Nephron progenitor cell (in vitro differentiated cells): ENCODE measurements at places on chromosomes 7 and 10.

DNA sequence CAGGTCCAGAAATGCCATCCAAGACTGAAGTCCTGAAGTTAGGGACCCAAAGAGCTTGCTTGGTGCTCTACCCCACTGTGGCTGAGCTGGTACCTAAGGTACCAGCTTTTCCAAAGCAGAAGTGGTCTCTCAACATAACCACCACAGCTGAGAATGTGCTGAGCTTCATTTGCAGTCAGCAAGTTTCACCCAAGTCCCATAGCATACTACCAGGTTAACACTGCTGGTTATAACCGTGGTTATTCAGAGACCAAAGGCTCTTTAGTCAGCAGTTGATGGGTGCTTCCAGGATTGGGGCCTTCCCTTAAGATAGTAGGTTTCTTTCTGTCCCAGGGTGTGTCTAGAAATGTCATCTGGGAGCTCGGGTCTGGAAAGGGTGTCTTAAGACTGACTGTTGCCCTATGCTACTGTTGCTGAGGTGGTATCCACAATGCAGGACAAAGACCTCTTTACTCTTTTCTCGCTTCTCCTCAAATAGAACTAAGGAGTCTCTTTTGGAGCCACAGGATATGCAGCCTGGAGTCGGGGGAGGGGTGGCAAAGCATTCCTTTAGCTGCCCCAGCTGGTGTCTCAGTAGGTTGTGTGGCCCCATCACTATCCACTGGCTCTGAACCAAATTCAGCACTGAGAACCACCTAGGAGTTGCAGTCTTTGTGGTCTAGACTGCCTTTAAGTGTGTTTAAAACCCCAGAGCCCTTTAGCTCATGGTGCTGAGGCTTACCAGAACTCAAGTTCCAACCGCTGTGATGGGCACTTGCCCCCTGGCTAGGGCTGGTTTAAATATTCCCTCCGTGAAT is 354.9 kb upstream of the SEMA3C start:
- DNase-seq = no peak

DNA sequence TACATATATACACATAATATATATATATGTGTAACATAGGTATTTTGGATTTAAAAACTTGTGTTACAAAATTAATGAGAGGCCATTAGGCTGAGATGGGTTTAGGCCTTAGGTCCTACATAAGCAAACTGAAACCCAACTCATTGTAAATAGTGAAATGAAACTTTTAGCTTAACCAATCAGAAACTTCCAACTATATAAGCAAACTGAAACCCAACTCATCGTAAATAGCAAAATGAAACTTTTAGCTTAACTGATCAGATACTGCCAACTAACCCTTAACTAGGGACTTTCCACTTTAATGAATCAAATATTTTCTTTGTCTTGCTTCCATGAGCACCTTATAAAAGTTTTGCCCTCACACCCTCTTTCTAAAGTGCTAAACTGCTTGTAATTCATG is 17.3 kb upstream of the SAMD9L start:
- DNase-seq = no peak

DNA sequence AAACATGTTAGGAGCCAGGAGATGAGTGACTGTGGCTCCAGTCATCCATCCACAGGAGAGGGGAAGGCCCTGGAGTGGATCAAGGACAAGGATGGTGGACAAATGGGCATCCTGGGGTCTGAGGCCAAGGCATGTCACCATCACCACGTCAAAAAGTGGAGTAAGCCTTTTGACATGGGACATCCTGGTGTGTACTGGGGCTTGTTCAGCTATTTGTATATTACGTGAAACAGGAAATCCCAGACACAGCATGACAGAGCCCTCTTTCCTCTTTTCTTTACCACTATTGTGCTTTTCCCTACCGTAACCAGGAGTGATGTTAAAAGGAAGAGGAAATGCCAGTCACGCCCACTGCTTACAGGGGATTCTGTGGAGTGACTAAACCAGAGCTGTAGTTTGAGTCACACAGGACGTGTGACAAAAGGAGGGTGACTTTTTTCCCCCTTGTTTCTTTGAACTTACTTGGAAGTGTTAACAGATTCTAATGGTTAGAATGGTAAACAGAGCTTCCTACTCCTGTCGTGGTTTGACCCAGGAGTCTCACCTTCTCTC is 15.4 kb downstream of the ACSL5 start:
- DNase-seq = no peak

DNA sequence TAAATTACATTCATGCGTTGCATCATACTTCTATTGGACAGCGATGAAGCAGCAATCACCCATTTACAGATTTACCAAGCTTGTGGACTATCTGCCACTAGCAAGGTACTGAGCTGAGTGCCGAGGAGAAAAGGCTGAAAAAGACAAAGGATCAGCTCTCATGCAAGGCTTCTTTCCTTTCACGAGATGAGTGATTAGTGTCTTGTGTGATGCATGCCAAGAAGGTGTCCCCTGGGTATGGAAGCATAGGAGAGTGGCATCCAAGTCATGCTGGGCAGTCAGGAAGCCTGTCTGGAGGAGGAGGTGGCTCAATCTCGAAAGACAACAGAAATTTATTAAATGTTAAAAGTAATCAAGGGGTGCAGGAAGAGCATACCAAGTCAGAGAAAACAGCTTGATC is 40.9 kb downstream of the ACSM6 start:
- no peak for DNase-seq

- no peak for DNase-seq
These were observed 66.8 kb upstream of the CCNJ start for GRCh38 chr10:95976362-95977229.

GRCh38 chr10:75243426-75243825 is 7.7 kb upstream of the COMTD1 start:
- no peak for DNase-seq

DNA sequence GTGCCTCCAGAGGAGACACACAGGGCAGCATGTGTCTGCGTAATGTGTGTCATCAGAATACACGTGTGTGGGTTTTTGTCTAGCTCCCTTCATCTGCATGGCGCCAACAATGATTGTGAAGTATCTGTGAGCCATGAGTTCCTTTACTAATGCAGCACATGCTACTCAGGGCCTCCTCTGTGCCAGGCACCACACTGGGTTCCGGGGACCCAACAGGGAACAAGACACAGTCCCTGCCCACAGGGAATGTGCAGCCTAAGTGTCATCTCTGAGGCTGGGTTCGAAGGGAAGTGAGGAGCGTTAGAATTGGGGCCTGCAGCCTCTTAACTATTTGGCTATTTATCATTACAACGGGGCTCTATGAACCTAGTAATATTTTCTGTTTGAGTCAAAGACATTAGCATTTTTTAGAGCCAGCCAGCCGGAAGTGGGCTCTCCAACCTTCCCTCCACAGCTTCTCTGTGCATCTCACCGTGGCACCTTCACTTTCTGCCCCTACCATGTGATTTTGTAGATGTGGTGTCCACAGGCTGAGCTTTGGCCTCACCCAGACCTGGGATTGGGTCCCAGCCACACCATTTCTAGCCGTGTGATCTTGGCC is 43.9 kb upstream of the SRGN start:
- DNase-seq = no peak

- DNase-seq = no peak
These were observed 156.8 kb upstream of the FZD1 start for GRCh38 chr7:91107460-91107859.

GRCh38 chr7:101453617-101454016 is 90.9 kb downstream of the COL26A1 start:
- no peak for DNase-seq

- DNase-seq = no peak
These were observed 427.9 kb upstream of the CELF2 start for GRCh38 chr10:10589540-10590303.

DNA sequence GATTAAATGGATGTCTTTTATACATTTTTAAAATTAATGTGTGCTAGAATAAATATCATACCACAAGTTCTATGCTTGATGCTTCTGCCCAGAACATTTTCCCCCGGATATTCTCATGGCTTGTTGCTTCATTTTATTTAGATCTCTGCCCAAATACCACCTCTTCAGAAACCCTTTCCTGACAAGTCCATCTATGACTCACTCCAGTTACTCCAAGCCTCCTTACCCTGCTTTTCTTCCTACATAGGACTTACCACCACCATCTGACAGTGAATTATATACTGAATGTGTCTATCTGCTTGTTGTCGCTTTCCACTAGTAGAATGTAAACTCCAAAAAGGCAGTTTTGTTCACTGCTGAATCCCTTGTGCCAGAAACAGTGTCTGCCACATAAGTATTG is 19.1 kb upstream of the ERVW-1 start:
- DNase-seq = no peak

DNA sequence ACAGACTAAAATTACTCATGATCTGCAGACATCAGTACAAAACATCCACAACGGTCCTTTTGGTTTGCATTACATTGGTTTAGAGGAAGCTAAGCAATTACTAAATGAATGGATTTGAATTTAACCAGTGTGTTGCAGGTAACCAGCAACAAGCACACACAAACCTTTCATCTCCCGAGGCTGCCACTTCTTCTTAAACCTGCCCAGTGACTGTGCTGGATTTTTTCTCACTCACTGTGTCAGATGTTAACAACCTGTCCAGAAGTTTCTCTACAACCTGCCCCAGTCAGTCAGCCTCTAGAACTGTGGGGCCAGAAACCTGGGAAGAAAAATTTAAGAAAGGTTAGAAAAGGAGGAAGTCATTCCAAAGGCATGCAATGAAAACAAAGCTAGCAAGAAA is 2.4 kb upstream of the MEOX2 start:
- no peak for DNase-seq

GRCh38 chr7:65251851-65252620 is 121.6 kb upstream of the ZNF92 start:
- DNase-seq = peak; percentile 82

GRCh38 chr10:8670461-8670860 is 616.0 kb downstream of the GATA3 start:
- DNase-seq = no peak

- DNase-seq = peak; percentile 34
These were observed 284.6 kb downstream of the KLF6 start for GRCh38 chr10:3500408-3500856.

GRCh38 chr10:43204042-43204942 is 62.6 kb downstream of the RASGEF1A start:
- DNase-seq = peak; percentile 6

DNA sequence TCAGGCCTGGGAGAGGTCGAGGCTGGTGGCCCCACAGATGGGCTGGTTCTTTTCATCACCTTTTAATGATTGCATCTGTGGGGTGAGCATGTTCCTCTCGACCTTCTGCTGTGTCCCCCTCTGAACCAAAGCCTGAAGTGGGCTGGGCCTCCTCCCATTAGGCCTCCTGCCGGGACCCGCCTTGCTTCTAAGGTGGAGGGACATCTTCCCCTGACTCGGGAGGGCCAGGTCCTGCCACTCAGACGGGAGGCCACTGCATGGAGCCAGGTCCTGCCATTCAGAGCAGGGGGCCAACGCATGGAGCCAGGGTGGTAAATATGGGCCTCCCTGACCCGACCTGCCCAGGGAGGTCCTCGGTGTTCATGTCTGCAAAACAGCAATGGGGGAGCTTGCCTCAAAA is 188.4 kb downstream of the EBF3 start:
- DNase-seq = no peak

- peak; percentile 47 for DNase-seq
These were observed 2.0 kb downstream of the HOXA11 start for GRCh38 chr7:27182861-27183681.

DNA sequence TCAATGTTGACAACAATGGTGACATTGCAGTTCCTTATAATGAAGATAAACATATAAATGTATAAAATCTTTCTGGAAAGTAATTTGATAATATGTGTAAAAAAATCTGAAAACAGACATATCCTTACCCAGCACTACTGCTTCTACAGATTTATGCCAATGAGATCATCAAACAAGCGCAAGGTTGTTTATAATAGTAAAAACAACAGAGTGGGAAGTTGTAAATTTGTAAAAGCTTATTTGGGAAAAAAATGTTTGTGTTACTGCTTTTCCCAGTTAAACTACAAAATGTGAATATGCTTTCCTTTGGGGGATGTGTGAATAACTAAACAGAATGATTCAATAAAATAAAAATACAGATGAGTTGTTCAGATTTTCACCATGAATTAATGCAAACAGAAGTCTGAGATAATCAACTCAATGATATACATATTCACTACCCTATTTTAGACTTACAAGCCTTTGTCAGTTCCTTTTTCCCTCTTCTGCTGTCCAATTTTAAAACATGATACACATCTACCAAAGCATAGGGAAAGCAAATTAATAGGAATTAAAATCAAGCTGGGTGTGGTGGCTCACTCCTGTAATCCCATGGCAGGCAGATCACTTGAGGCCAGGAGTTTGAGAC is 82.1 kb downstream of the USP6NL start:
- DNase-seq = no peak

DNA sequence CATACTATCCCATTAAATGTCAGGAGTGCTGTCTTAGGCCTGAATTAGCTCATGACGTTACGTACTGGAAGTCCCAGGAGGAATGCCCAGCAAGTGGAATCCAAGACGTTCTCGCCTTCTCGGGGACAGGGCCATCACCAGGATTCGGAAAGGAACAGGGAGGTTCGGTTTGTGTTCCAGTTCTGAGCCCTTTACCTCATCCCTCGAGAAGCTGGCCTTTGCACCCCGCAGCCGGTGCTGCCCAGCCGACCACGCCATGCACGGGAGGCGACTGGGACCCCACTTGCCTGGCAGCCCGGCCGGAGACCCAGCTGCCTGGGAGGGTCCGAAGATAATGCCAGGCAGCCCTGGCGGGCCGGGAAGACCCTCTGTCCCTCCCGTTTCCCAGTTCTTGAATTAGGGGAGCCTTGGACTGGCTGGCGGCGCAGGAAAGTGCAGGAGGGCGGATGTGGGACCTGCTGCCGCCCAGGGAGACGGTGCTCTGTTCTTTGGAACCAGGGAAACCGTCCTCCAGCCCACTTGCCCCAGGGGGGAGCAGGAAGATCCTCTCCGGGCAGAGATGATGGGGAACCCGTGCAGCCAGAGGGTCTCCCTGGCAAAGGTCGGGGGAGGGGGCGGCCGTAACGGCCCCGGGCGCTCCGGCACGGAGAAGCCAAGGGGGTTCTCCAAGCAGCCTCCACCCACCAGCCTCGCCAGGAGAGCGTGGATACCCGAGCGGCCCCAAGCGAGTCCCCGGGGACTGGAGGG is 671 bp upstream of the CHST3 start:
- no peak for DNase-seq

- no peak for DNase-seq
These were observed 54.5 kb upstream of the COL13A1 start for GRCh38 chr10:69747179-69747578.

DNA sequence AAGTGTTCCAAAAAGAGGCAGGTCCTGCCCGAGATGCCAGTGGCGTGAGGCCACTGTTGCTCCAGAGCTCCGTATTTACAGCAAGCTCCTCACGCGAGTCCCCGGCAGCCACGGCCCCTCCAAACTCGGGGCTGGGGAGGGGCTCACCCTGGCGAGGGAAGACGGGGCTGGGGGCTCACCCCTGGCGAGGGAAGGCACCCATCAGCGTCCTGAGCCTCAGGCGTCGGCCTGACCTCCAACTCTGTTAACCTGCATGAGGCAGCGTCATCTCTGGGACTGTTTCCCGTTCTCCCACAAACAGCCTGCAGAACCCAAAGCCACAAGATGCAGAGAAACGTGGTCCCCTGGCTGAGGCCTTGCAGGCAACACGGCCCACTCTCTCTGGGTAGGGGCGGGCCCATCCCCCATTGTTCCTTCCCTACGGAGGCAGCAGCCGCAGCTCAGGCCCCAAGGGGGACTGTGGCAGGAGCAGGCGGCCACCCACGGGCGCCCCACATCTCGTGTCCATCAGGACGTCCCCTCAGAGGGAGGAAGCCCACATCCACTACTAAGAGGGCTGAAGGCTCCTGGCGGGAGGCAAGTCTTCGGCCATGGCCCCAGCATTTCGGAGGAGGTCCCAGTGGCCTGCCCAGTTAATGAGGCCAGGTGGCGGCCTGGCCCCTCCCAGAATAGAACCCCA is 4.2 kb upstream of the ADGRA1 start:
- DNase-seq = no peak
